ENCODE measurements at places on chromosomes 7 and 10.

- DNase-seq: no peak
These were observed 500.2 kb downstream of the GLRX3 start for GRCh38 chr10:130636313-130636930.

GRCh38 chr10:50456719-50457118, 167.0 kb downstream of the SGMS1 start:
- no peak for DNase-seq

- DNase-seq: no peak
These were observed 51.6 kb downstream of the SMKR1 start for GRCh38 chr7:129553899-129554461.

- peak; percentile 90 for DNase-seq
These were observed 18.7 kb upstream of the DDIT4 start for GRCh38 chr10:72254813-72255568.

- peak; percentile 92 for DNase-seq
These were observed 783 bp downstream of the ANLN start for GRCh38 chr7:36390199-36391090.

DNA sequence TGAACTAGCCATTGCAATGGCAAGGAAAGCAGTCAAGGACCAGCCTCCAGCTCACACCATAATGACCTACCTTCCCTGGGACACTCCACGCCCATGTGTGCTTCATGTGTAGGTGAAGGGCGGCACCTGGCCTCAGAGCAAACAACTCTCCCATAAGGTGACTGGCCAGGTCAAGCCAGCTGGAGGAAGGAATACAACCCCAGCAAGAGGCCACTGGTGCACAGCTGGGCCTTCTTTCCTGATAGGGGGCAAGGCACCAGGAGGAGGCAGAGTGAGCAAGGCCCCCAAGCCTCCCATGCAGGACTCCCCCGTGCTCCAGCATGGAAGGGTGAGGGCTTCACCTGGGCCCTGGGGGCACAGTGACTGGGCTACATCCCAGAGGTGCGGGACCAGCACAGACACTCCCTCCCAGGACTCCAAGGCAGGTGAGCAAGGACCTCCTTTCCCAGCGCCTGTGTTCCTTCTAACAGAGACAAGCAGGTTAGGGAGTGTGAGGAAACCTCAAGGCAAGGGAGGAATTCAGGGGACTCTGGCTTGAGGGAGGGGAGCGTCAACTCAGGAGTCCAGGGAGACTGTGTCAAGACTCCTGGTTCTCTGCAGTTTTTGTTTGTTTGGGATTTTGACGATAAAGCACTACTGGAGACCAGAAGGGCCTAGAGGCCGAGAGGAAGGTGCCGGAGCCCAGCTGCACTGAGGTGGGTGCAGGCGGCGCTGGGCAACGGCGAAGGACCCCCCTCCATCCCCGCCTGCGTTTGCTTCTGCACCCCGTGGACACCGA, 1.7 kb downstream of the PTPRN2 start:
- no peak for DNase-seq

DNA sequence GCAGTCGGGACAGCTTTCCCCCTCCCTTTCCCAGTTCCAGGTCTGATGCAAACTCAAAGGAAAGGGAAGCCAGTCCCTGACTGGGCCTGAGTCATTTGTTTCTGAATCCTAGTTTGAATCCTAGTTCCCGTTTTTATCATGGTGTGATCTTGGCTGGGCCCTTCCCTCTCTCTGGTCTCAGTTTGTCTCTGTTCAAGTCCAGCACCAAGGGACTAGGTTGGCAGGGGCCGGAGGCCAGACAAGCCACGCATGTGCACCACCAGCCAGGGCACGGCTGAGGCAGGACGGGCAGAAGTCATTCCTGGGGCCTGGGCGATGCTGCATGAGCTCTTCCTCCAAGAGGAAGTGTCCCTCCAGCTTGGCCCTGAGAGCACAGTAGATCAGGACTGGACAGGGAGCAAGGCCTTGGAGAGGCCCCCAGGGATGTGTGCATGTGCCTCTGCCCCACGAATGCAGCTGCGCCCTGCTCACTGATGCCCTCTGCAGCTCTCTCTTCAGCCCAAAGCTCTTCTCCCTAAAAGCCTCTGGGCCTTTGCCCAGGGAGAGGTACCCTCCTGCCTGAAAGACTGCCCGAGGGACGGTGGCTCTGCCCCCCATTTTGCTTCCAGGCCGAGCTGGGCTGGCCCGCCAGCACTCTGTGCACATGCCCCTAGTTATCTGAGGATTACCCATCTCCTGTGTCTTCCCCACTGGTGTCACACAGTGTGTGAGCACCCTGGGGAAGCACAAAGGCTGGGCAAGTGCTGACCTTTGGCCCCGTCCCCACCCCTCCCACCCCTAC, 86.7 kb downstream of the ZMIZ1 start:
- DNase-seq: no peak
